ENCODE measurements at places on chromosomes 6 and 20. TPM values are rescaled to one million over a fixed set of nuclear protein-coding genes. Genes with fewer than 3 reads are reported as not detected.

CPXM1 gene
- total RNA-seq: 12.5 TPM

DNA sequence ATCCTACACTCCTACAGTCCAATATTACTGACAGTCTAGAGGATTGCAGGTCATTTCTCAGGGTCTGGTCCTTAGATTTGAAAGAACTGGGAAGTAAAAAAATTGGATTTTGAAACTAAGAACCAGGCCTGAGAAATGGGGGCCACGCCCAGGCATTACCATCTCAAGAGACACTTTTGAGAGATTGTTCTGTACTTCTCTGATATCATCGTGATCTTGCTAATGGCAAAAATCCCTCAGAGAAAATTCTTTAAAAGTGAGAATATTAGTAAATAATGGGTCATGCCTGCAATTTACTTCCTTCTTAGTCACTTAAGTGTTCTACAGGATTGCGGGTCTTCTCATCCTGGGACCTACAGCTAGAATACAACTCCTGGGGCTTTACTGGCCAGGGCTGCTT lies 42.0 kb upstream of the HIVEP1 start:
- no peak for DNase-seq

- no peak for DNase-seq
Measured at GRCh38 chr20:4813076-4813862, 91.6 kb downstream of the PRND start.

- no peak for DNase-seq
Measured at GRCh38 chr6:743320-744096, 50.6 kb upstream of the EXOC2 start.

DNA sequence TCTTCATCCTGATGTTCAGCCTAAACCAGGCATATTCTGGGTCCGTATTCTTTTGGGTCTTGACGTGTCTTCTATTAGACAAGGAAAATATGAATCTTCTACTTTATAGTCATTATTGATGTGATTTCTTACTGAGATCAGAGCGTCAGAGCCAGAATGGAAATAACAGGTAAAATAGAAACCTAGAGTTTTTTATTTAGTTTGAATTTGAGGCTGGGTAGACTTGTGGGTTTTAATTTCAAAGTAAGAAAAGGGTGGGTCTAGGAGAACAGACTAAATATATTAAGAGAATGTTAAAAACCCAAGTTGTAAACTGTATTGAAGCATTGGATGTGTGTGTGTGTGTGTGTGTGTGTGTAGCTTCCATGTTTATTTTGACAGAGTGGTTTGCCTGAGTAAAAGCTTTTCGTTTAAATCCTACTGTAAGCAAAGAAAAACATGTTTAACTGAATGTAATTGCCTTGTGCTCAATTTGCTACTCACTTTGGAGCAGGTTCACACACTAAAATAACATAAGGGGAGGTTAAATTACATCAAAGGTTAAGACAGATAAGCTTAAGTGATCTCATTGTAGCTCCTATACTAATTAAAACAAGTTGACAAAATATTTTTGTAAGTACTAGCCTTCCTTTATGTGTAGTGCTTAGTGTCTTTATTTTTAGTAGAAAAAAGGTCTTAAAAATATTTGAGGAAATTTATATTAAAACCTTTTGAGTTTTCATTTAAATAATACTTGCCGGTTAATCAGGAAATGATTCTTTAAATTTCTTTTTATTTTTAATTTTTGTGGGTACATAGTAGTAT lies 17.4 kb downstream of the HECA start:
- DNase-seq: no peak

ZSCAN12 gene
- total RNA-seq: 4.8 TPM

GRCh38 chr6:126075335-126076071 lies 89.2 kb downstream of the TRMT11 start:
- no peak for DNase-seq

DNA sequence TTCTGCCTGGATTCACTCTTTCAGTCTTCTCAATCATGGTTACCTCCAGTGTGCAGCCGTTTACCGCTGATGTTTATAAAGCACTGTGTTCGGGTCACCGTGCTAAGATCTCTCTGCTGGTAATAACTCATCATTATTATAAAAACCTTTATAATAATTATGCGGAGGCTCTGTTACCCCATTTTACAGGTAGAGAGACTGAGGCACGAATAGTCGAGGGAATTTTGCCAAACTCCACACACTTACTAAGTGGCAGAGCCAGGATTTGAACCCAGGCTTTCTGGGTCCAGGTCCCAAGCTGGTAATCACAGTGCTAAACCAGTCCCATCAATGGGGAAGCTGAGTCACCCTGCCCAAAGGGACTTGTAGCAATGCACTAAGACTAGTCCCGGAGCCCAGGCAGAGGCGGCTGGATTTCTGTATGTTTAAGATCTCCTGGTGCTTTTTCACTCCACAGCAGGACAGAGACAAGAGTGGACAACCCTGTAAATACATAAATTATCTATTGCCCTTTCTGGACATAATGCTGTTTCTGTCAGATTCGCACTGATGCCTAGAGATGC lies 48.1 kb downstream of the SYNJ2 start:
- DNase-seq: no peak
